CD4-positive, alpha-beta T cell treated with Interleukin-12 subunit alpha and Interleukin-12 subunit beta, for 1 hour (primary cell): ENCODE measurements at places on chromosomes 13 and 19.

DNA sequence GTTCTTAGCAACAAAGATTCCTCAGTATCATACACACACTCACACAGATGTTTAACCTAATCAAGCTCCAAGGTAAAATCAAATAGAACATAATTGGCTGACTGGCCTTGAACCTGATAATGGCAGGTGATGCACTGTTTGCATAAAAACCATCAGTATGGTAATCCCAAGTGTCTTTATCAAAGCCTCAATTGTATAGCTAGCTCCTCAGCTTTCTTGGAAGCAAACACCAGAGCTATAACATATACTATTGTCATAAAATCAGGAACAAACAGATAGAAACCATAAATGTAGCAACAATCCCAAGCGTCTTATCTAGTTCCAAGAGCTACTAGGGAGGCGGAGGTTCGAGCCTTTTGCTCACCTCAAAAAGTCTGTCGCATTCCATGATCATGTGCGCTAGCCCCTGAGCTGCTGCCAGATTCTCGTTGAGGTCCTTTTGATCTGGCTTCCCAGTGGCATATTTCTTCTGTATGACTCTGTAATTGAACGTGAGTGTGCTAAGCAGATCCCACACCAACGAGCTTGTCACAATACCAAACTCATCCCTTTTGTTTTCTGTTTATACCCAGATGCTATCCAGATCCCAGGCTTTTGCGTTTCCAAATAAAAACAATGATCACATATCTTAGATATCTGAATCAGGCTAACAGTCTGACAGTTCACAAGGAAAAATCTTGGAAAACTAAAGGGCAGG, 95.3 kb downstream of the KL start:
- DNase-seq: no peak

DNA sequence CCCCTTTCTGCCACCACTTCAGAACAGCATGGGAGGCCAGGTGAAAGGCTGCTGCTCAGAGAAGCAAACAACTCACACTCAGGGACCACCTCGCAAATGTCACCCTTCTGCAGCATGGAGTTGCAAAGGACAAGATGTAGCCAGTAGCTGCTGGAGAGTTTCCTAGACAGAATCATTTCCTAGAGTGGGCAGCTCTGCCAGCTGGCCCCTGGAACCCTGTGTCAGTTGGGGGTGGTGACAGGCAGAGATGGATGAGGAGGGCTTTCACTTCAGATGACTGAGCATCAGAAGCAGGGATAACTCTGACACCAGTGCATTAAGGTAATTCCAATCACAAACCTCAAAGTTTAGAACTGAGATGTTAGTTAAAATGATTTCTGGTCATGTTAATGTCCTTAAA, 34.4 kb upstream of the EPHX3 start:
- DNase-seq: no peak

DNA sequence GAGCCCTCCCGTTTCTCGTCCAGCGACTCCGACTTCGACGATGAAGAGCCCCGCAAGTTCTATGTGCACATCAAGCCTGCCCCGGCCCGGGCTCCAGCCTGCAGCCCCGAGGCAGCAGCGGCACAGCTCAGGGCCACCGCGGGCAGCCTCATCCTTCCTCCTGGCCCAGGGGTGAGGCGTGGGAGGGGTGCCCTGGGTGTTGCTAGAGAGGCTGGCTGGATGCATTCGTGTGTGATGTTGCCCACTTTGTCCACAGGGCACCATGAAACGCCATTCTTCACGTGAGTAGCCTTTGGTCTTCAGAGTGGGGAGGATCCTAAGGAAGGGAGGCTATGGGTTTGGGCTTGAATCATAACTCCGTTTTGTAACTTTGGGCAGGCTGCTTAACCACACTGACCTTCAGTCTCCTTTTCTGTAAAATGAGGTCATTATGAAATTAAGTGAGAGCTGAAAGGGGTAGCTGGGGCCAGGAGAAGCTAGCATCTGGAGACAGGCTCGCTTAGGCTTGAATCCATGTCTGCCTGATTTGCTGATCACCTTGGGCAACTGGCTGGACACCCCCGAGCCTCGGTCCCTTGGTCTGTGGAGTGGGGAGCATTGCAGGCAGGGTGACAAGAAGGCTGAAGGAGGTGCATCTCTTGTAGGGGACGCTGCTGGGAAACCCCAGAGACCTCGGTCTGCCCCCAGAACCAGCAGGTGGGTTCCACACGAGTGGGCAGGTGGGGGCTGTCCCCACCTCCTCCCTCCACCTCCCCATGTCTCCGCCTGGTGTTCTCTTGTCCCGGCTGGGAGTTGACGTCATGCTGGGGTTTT, 18.7 kb upstream of the B3GNT3 start:
- no peak for DNase-seq

- DNase-seq: no peak
These were observed 5.9 kb downstream of the ADGRE2 start for GRCh38 chr19:14772467-14772866.

DNA sequence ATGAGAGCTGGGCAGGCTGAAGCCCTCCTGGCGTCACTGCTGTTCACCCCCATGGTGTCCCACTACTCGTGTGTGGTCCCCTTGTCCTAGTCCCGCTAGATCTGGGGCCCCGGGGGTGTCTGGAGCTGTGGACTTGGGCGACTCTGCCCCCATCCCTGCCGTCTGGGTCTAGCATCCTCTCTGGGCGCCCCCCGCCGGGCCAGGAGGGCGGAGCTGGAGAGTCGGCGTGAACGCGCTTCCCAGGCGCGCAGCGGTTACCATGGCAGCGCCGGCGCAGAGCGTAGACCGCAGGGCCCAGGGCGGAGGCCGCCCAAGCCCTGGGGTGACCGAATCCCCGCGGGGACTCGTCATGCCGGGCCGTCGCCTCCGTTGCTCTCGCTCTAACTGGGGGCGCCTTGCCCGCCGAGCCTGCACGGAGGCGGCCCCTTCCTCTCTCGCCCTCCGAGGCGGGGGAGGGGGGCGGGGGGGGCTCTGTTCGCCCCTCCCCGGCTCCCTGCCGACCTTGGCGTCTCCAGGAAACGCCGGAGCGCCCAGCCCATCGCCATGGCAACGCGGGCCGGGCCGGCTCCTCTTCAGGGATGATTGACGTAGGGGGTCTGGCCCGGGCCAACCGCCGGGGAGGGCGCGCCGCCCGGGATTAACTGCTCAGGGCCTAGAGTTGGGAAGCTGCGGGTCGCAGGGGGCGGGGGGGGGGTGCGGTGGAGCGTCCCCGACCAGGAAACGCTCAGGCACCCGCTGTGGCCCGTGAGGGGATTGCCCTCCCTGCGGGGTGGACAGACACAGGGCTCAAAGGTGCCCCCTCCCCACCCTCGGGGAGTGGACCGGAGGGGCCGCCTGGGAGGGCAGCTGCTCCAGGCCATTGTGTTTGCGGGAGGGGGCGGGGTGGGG, 8.9 kb downstream of the ISYNA1 start:
- peak; percentile 92 for DNase-seq

- no peak for DNase-seq
These were observed 18.6 kb upstream of the LATS2 start for GRCh38 chr13:21079761-21080592.

- DNase-seq: no peak
These were observed 18.7 kb downstream of the PPP5C start for GRCh38 chr19:46365561-46365960.

GRCh38 chr19:1115646-1116420, 12.0 kb downstream of the GPX4 start:
- no peak for DNase-seq

DNA sequence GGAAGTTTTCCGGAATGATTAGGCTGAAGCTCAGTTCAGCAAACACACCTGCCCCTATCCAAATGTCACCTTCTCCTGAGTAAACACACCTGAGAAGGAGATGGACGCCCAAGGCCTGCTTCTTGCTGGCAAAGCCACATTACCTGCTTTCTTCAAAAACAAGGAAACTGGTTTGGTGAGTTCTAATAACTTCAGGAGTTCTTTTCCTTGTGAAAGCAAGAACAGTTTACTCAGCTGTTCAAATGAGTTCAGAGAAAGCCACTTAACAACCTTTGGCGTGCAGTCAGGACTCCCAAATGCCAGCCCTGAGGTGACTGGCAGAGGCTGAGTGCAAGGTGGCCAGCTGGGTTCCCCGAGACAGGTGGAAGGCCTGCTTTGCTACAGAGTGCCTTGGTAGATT, 160.5 kb downstream of the STK24 start:
- DNase-seq: no peak
